ENCODE measurements at places on chromosomes 11 and 22.
A peak's percentile ranks its signal among the peaks of the same experiment; 100 is the strongest.

- no peak for DNase-seq
Measured at GRCh38 chr11:10573556-10573955, 5.1 kb upstream of the LYVE1 start.

DNA sequence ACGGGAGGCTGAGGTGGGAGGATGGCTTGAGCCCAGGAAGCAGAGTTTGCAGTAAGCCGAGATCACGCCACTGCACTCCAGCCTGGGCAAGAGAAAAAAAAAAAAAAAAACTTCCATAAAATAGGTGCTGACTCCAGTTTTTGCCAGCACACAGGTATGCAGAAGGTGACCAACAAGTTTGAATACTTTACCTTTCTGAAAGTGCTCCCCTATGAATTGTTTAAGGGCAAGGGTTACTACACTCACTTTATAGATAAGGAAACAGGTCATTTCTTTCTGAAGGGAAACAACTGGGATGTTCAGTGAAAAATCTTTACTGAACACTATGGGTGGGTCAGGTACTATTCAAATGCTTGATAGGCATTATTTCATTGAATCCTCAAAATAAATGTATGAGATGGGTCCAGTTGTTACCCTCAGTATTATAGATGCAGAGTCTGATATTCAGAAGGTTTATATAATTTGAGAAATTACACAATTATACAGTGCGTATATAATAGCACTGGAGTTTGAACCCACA, 538.5 kb downstream of the INSC start:
- no peak for DNase-seq

DNA sequence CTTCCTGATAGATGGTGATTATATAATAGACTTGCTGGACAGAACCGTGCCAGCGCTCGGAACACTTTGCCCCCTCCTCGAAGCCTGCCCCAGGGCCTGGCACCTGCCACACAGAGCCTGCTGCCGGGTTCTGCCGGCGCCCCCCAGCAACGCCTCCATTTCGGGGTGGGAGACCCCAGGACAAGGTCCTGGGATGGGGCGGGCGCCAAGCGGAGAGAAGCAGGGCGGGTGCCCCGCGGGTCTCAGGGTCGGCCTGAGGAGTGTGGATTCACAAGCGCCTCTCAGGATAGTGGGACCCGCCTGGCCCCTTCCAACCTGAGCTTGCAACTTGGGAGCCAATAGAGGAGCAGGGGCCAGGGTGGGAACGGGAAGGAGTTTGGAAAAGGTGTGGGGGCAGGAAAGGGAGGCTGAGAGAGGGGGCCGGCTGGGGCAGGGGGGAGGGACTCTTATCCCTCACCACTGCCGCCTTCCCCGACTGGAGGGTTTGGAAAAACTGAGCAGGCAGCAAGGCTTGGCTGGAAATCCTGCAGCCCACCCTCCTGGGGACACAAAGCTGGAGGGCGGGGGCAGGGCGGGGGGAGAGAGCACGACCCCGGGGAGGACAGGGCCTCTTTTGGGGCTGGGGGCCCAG, 3.3 kb upstream of the BCL9L start:
- no peak for DNase-seq

GRCh38 chr11:61609980-61610366, 29.1 kb upstream of the SYT7 start:
- no peak for DNase-seq

GRCh38 chr22:45922256-45922655, 54.7 kb downstream of the WNT7B start:
- no peak for DNase-seq

DNA sequence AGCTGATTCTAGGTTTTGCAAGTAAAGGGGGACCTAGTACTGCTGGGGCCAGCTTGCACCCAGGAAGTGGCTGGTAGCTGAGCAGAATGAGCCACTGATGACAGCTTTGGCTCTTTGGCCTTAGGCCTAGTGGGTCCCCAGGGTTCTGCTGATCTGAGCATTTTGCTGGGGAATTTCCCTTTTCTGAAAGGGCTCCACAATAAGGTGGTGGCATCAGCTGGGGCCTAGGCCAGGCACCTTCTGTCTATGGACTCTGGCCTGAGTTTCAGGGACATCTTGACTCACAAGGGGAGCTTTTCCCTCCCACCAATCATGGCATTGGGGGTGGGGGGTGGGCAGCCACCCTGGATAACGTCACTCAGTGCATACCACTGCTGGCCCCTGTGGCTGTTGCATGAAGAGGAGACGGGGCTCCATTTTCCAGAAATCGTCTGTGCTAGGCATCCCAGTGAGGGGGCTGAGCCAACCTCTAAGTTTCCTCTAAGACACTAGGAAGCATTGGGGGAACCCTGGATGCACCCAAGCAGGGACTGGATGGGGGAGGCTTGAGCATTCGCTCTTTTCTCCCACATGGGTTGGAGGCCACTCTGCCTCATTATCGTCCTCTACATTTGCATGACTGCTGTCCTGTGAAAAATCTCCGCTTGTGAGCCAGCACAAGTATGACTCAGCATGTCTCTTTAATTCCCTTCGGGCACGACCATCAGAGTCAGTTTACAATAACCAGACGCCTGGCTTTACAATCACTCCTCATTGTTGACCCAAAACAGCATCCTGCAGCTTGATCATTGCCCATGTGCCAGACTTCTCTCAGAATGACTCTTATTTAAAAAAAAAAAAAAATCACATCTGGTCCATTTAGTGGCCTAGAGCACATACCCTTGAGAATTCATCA, 145.0 kb upstream of the THY1 start:
- peak; percentile 38 for DNase-seq

DNA sequence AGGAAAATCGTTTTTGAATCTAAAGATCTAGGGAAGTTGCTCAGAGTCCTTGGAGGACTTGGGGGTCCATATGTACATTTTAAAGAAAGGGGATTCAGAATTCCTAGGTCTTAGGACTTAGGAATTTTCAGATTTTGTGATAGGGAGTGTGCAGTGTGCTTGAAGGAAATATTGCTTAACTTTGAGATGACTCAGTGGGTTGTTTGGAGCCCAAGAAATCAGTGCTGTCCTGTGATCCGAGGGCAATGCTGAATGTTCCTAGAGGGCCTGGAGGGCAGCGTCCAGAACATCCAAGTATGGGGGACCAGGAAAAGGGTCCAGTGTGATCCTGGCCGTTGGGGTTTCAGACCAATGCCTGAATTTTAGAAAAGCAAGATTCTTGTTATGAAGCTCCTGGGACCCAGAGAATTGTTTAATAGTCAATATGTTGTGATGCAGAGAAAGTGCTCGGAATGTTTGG, 3.1 kb upstream of the IGF2 start:
- no peak for DNase-seq

GRCh38 chr22:44025171-44026065, 1.3 kb downstream of the PARVB start:
- no peak for DNase-seq

- no peak for DNase-seq
Measured at GRCh38 chr11:118789501-118790356, 1.2 kb downstream of the DDX6 start.
